ENCODE measurements at places on chromosomes 6 and 20. TPM values are rescaled to one million over a fixed set of nuclear protein-coding genes. Genes with fewer than 3 reads are reported as not detected.

The TGM2 gene
- 440 TPM for total RNA-seq

The SPTLC3 gene
- 1.1 TPM for total RNA-seq

The SLC26A8 gene
- total RNA-seq, result under 0.01 TPM

The HLA-DOB gene
- total RNA-seq, result not detected

The DZANK1 gene
- 0.93 TPM for total RNA-seq

The CCDC170 gene
- total RNA-seq, result under 0.01 TPM

The PRICKLE4 gene
- total RNA-seq, result 3.3 TPM

The ENPP3 gene
- total RNA-seq, result not detected

The MATN4 gene
- not detected for total RNA-seq

The GTSF1L gene
- not detected for total RNA-seq

The PRR18 gene
- total RNA-seq, result not detected

The STMND1 gene
- not detected for total RNA-seq

The RSPH4A gene
- total RNA-seq, result not detected

The SPATS1 gene
- total RNA-seq, result not detected

The DEFB123 gene
- not detected for total RNA-seq

The TXLNB gene
- 0.22 TPM for total RNA-seq

The SMOC2 gene
- not detected for total RNA-seq

The GSS gene
- 47.2 TPM for total RNA-seq

The DSN1 gene
- 38.0 TPM for total RNA-seq

The INSM1 gene
- not detected for total RNA-seq

The TULP4 gene
- total RNA-seq, result 113 TPM

The SAPCD1 gene
- total RNA-seq, result 1.6 TPM

The CCR6 gene
- not detected for total RNA-seq

The EFCAB8 gene
- 0.43 TPM for total RNA-seq

The CAGE1 gene
- total RNA-seq, result under 0.01 TPM

The OCSTAMP gene
- not detected for total RNA-seq

The RAMACL gene
- total RNA-seq, result 8.7 TPM

The C6orf15 gene
- not detected for total RNA-seq

The OR2H2 gene
- not detected for total RNA-seq

The PGM3 gene
- total RNA-seq, result 81.0 TPM

The TRAPPC3L gene
- total RNA-seq, result 0.13 TPM

The TFB1M gene
- 22.9 TPM for total RNA-seq

The ATP6V1G2 gene
- total RNA-seq, result 0.50 TPM

The DTNBP1 gene
- 8.2 TPM for total RNA-seq

The ADGRB3 gene
- total RNA-seq, result under 0.01 TPM

The GNMT gene
- total RNA-seq, result not detected

The FAM83C gene
- total RNA-seq, result not detected

The BEND6 gene
- total RNA-seq, result 1.1 TPM

The TAGAP gene
- total RNA-seq, result not detected

The ADAM33 gene
- total RNA-seq, result not detected

Measured in thoracic aorta endothelial cell (primary cell).